ENCODE measurements at places on chromosomes 3 and 15.
A peak's percentile ranks its signal among the peaks of the same experiment; 100 is the strongest.

- no peak for DNase-seq
These were observed 210.6 kb upstream of the GADL1 start for GRCh38 chr3:31105011-31105410.

DNA sequence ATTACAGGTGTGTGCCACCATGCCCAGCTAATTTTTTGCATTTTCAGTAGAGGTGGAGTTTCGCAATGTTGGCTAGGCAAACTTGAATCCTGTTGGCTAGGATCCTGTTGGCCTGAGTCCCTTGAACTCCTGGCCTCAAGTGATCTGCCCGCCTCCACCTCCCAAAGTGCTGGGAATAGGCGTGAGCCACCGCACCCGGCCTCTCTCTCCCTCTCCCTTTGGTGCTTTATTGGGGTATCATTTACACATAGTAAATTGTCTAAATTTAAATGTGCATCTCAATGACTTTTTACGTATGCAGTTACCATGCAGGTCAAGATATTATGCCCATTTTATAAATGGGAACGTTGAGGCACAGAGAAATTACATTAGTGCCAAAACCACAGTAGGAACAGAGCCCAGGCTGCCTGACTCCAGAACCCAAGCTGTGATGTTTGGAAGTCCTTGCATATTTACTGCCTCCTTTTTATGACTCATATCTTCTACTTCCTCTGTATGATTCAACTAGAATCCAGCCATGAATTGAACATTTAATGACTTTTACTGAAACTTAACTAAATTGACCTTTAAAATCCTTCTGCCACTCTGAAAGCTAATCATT is 34.0 kb upstream of the RPP14 start:
- no peak for DNase-seq

- DNase-seq: no peak
These were observed 842 bp upstream of the U2SURP start for GRCh38 chr3:143000528-143000927.

DNA sequence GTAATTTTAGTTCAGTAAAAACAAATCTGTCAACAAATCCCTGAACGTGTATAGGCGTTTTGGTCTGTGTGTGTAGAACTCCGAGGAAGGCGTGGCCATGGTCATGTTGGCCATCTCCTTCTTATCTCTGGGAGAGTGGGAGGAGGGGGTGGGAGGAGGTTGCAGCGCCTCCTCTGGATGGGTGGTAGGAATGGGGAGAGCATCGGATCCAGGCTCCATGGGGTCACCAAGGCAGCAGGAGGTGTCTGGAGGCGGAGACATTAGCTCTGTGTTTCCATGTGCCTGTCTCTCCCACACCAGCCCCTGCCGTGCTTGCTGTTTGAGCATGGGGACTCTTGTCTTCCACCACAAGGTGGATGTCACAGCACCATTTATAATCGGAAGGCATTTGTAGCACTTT is 34.5 kb upstream of the TRPM1 start:
- no peak for DNase-seq

GRCh38 chr15:48470096-48470495 is 138.9 kb downstream of the DUT start:
- DNase-seq: no peak

DNA sequence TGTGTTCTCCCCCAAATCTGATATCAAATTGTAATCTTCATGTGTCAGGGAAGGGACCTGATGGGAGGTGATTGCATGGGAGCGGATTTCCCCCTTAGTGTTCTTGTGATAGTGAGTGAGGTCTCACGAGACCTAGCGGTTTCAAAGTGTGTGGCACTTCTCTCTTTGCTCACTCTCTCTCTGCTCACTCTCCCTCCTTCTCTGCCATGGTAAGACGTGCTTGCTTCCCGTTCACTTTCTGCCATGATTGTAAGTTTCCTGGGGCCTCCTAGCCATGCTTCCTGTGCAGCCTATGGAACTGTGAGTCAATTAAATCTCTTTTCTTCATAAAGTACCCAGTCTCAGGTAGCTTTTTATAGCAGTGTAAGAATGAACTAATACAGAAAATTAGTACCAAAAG is 30.6 kb upstream of the OR5H6 start:
- DNase-seq: no peak

GRCh38 chr3:133112666-133113065 is 74.5 kb downstream of the TMEM108 start:
- no peak for DNase-seq

GRCh38 chr3:110624576-110624975 is 447.0 kb upstream of the NECTIN3 start:
- no peak for DNase-seq

DNA sequence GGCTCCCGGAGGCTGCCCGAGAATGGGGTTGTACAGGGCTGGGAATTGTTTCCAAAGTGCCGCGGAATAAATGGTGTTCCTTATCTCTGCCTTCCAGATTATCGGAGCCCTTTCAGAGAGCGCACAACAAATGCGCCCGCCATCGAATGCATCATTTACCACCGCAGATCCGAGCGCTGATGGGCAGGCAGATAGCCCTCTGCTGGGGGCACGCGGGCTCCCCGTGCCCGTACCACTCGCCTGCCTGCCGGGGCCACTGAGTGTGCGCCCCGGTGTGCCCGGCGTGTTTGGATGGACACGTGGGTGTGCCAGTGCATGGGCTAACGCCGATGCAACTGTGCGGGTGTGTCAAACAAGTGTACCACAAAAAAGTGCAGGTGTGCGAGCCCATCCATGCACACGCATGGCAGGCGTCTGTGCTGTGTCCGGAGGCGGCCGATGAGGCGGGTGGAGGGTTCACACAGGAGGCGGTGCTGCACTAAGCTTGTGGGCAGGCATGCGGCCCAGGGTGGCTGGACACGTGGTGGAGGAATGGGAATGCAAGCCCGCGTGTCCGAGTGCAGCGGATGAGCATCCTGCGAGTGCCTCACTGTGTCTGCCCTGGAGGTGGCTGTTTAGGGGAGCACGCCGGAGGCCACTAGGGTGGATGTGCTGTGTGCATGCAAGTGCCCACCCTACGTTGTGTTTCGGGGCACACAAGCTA is 3.8 kb upstream of the GATA2 start:
- no peak for DNase-seq

GRCh38 chr3:6120786-6121185 is 740.1 kb upstream of the GRM7 start:
- DNase-seq: no peak

- DNase-seq: no peak
These were observed 986 bp downstream of the KPNA4 start for GRCh38 chr3:160564258-160564911.

DNA sequence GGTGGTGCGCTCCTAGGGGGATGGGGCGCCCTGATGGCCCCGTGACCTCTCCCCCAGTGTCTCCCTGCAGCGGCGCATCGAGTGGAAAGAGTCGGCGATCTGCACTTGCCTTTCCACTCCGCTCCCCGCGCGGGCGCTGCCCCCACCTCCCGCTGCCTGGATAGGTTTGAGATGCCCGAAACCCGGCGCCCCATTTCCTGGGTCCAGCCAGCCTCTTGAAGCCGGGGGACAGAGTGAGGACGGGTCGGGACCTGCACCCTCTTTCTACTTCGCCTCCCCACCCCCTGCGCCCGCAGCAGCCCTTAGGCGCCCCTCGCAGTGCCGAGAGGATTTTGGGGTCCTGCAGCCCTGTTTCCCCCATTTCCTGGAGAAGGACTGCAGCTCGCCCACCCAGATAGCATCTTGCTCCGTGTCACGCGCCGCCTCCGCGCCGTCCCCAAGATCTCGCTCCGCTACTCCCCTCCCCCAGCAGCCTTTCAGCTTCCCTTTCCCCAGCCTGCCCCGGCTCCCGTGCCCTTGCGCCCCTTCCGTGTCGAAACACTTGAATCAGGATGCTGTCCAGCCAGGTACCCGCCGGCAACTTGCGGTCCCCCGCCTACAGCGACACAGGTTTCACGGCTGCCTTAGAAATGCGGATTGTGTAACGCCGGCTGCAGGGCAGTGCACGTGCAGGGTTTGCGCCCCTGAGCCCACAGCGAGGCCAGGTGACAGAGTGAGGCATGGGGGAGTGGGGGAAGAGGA is 519 bp downstream of the ABHD6 start:
- peak; percentile 22 for DNase-seq
